BE2C (cell line): ENCODE measurements at places on chromosomes 4 and X.

GRCh38 chr4:38902695-38903094 lies 35.1 kb downstream of the FAM114A1 start:
- DNase-seq = no peak

GRCh38 chr4:139599594-139600374 lies 43.8 kb upstream of the SETD7 start:
- DNase-seq = no peak

- DNase-seq = no peak
Observed at GRCh38 chrX:95382799-95383198, 1301.8 kb upstream of the DIAPH2 start.

DNA sequence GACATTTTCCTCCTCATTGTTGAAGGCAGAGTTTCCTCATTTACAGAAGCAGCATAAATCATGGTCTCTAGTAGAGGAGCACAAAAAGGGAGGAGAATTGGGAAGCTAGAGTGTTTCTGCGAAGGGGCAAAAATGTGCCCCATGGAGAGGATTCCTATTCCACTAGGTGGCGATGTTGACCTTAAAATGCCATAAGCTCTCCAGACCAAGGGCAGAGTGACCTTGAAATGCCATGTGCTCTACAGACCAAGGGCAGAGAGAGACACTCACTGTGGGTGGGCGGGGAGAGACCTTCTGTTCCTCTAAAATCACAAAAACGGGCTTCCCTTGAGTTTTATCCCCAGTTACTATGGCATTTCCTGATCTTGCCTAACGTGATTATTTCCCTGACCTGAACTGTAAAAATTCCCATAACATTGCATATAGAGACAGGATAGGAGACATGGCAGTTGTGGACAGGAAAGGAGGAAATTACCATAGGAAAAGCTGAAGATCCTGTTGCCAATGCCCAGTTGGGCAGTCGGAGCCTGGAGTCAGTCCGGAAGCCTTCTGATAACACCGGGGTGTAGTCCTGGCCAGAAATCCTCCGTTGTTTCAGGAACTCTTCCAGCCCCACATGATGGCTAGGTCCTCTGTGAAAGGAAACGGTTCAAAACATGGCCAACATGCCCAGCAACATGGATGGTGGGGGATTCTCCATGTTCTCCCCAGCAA lies 567.7 kb downstream of the MAGEB5 start:
- peak; percentile 19 for DNase-seq

GRCh38 chrX:121479406-121479805 lies 432.0 kb downstream of the GLUD2 start:
- DNase-seq = no peak

DNA sequence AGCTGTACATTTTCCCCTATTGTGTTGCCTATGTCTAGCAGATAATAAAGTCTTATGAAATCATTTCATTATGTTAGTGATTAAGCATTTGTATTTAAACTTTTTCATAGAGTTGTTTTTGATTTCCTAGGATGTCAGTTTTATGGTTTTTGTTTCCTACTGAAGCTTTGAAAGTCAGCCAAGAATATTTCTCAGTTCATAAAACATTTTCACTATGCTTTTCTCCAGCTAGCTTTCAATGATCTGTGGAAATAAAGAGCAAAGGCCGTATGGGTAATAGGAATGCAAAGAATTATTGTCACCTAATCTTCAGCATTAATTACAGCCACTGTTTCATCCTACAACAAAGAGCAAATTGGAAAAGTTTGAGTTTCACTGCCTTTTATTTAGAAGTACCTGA lies 145.7 kb upstream of the NUDT6 start:
- DNase-seq = no peak

DNA sequence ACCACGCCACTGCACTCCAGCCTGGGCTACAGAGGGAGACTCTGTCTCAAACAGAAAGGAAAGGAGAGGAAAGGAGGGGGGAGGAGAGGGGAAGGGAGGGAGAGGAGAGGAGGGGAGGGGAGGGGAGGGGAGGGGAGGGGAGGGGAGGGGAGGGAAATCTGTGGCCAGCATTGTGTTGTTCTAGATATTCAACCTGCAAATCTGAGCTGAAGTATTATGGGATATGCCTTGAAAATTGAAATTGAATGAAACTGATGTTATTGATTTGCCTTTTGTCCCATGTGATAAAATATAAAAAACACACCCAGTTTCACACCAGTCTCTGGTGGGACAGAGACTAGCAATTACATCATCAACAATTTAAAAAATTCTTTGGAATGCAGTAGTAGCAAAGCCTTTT lies 1.5 kb downstream of the SMIM31 start:
- DNase-seq = no peak

- no peak for DNase-seq
Observed at GRCh38 chr4:110793890-110794554, 171.1 kb upstream of the PITX2 start.

GRCh38 chrX:22481436-22481835 lies 208.7 kb downstream of the CBLL2 start:
- DNase-seq = no peak
